Adrenal gland (tissue), 19 donors: ENCODE measurements at places on chromosomes 13 and 19. TPM values are rescaled to one million over a fixed set of nuclear protein-coding genes. Genes with fewer than 3 reads are reported as not detected.
A peak's percentile ranks its signal among the peaks of the same experiment; 100 is the strongest.

KISS1R gene
- total RNA-seq = 0.25 TPM

GRCh38 chr13:113928685-113929627 lies 44.9 kb downstream of the C13orf46 start:
- no peaks in the 10 kb centered on the region for H3K36me3 ChIP-seq
- H3K27me3 ChIP-seq = no peaks in the 10 kb centered on the region
- no peak overlapping the region for H3K4me3 ChIP-seq
- DNase-seq = peak; percentile 34

DNA sequence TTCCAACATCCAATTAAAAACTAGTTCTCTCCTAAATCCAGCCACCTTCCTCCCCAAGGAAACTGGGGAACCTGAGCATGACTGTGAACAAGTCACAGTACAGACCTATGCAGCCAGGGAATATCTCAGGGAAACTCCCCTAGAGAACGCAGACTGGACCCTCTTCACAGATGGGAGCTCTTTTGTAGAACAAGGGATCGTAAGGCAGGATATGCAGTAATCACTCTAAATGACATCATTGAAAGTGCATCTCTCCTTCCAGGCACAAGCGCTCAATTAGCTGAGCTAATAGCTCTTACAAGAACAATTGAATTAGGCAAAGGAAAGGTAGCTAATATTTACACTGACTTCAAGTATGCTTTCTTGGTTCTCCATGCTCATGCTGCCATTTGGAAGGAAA lies 1331.7 kb downstream of the UQCRFS1 start:
- DNase-seq = no peak
- H3K27ac ChIP-seq = no peak overlapping the region
- H3K4me3 ChIP-seq = no peak overlapping the region

GRCh38 chr19:46413262-46414031 lies at the start of gene CCDC8:
TSS of gene CCDC8 (minus strand) at chr19:46413564. CDS start at chr19:46412810, 754 bp downstream.
- H3K4me1 ChIP-seq = peaks cover 31% of the 10 kb centered on the region
- peak within 1 kb of the TSS; percentile 35 for H3K4me3 ChIP-seq
- peak within 1 kb of the TSS; percentile 70 for H3K27ac ChIP-seq
- no peaks in the 10 kb centered on the region for H3K27me3 ChIP-seq
- peak; percentile 91 for DNase-seq
- no peaks in the 10 kb centered on the region for H3K36me3 ChIP-seq
